PC-9 (cell line): ENCODE measurements at places on chromosomes 11 and 22. TPM values are rescaled to one million over a fixed set of nuclear protein-coding genes. Genes with fewer than 3 reads are reported as not detected.

APLNR gene
- total RNA-seq: not detected in 2 replicates

HTR3A gene
- not detected in 2 replicates for total RNA-seq

SCO2 gene
- 3.0 and 6.1 TPM in 2 replicates for total RNA-seq

DNAL4 gene
- total RNA-seq: 50.3 and 53.0 TPM in 2 replicates

RBM4 gene
- total RNA-seq: 131 and 140 TPM in 2 replicates

DNA sequence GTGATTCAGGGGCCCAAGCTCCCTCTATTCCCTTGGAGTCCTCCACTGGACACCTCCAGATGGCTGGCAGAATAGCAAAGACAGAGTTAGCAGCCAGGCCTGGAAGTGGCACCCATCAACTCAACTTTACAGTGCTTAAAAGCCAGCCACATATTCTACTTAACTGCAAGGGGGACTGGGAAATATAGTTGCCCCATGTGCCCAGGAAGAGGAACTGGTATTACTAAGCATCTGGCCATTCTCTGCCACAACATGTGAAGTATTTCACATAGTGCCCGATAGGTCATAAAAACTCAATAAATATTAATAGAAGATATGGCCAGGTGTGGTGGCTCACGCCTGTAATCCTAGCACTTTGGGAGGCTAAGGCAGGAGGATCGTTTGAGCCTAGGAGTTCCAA, 5.5 kb upstream of the IL10RA start:
- no peaks in the 10 kb centered on the region for H3K4me1 ChIP-seq
- H3K36me3 ChIP-seq: no peaks in the 10 kb centered on the region
- H3K27me3 ChIP-seq: peaks cover 10% of the 10 kb centered on the region; the same call in 1 of the 2 replicates
- DNase-seq: no peak
- H3K4me3 ChIP-seq: no peak overlapping the region

DNA sequence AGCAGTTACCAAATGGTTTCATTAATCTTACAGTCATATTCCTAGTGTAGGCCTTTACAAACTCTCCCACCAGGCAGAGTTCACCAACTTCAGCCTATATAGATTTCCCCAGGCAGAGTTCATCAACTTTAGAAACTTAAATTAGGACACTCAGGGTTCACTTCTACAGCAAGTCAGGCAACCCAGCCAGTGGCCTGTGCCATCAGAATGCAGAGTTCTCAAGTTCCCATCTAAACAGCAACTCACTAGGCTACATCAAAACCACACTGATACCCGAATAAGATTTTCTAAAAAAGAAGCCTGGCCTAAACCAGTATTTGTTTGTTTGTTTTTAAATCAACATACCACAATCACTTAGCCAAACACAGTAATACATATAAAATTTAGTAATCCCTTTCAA, 33.7 kb downstream of the PICALM start:
- H3K4me3 ChIP-seq: no peak overlapping the region
- no peak overlapping the region for H3K27ac ChIP-seq
- no peaks in the 10 kb centered on the region for H3K4me1 ChIP-seq
- no peak for DNase-seq
- H3K36me3 ChIP-seq: peaks cover 15% of the 10 kb centered on the region

GRCh38 chr11:43130616-43131015, 181.2 kb upstream of the API5 start:
- no peaks in the 10 kb centered on the region for H3K27me3 ChIP-seq
- no peak overlapping the region for H3K27ac ChIP-seq
- no peak for DNase-seq
- no peaks in the 10 kb centered on the region for H3K36me3 ChIP-seq
- no peaks in the 10 kb centered on the region for H3K4me1 ChIP-seq

DNA sequence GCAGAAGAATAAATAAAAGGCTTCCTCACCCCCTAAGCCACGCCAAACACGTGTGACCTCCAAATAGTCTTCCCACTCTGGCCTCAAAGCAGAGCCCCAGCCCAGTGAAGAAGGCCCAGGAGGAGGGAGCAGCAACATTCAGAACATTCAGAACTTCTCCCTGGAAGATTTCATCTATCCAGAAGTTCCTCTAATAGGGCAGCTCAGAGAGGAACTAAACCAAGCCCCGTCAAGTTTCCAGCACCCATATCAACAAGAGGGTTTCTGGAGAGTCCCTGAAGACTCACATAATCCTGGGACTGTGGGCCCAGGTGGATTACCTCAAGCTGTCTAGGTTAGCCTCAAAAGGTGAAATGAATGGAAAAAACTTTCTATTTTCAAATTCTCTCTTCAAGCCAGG, 39.4 kb downstream of the PC start:
- DNase-seq: no peak
- H3K4me1 ChIP-seq: no peaks in the 10 kb centered on the region
- H3K27me3 ChIP-seq: no peaks in the 10 kb centered on the region
- no peak overlapping the region for H3K4me3 ChIP-seq

DNA sequence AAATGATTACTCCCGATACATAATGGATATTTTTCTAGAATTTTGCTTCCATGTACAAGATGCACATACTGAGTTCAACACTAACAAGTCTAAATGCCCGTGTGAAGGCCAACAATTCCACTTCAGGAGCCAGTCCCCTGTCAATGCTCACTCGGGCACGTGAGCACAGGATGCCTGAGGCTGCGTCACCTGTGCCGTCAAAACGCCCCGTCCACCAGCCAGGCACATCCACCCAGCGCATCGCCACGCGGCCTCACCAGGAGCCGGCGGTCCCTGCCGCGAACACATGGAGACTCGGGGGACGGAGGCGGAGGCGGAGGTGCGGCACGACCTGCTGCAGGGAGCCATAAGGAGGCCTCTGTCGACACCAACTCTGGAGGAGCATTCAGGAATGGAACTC, 9.8 kb downstream of the TOLLIP start:
- no peak overlapping the region for H3K4me3 ChIP-seq
- 0 out of 2 replicates have a peak overlapping the region, but pooled peaks have one; percentile 16 for H3K27ac ChIP-seq
- no peaks in the 10 kb centered on the region for H3K27me3 ChIP-seq
- DNase-seq: no peak
- H3K36me3 ChIP-seq: no peaks in the 10 kb centered on the region
- H3K4me1 ChIP-seq: peaks cover 23% of the 10 kb centered on the region

DNA sequence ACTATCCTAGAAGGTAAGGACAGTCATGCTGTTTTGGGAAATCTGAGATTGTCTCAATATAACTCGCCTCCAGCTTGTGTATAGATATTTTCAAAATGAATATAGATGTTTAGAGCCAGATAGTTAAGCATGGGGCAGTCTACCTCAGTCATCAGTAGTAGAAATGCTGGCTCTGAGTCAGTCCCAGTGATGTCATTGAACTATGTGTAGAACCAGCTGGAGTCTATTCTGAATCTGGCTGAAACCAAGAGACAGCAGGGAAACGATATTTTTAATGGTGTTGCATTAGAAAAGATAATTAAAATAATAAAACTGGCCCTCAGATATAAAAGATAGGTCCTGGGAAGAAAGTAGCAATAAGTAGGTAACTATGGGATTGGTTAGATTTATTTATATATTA, 25.9 kb downstream of the PIWIL4 start:
- no peaks in the 10 kb centered on the region for H3K27me3 ChIP-seq
- H3K4me1 ChIP-seq: peaks cover 25% of the 10 kb centered on the region
- DNase-seq: no peak
- H3K36me3 ChIP-seq: no peaks in the 10 kb centered on the region
- no peak overlapping the region for H3K4me3 ChIP-seq
- H3K27ac ChIP-seq: no peak overlapping the region

DNA sequence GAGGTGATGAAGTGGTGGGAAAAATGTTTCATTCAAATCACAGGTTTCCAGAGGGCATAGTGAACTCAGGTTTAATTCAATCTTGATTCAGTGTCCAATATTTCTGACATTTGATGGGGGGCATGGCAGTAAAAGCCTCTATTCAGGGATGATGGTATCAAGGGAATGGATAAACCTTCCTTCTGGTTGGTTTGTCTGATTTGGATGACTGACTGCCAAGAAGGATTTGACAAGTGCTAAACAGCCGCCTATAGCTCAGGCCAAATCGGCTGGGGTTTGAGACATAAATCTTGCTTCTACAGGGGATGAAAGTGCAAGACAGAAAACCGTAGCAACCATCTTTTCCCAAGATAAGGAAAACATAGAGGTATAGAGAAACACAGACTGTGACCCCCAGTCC, 121.8 kb upstream of the C11orf87 start:
- H3K27ac ChIP-seq: no peak overlapping the region
- no peak overlapping the region for H3K4me3 ChIP-seq
- H3K36me3 ChIP-seq: no peaks in the 10 kb centered on the region
- H3K4me1 ChIP-seq: 0 out of 2 replicates have a peak, but pooled peaks cover 5% of the 10 kb centered on the region
- no peaks in the 10 kb centered on the region for H3K27me3 ChIP-seq

DNA sequence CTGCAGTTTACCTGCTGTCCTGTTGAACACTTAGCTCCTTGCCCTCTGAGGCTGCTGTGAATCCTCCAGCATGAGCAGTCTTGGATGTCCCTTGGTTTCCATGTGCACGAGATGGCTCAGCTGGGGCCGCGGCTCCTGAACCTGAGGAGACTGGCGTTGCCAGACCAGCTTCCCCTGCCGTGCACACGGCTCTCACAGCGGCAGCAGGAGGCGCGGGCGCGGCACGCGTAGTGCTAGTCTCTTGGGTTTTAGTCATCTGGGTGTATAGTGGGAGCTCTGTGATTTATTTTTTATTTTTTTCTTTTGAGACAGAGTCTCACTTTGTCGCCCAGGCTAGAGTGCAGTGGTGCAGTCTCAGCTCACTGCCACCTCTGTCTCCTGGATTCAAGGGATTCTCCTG, 54.8 kb downstream of the MUC6 start:
- no peak overlapping the region for H3K27ac ChIP-seq
- no peaks in the 10 kb centered on the region for H3K4me1 ChIP-seq
- DNase-seq: no peak
- H3K27me3 ChIP-seq: no peaks in the 10 kb centered on the region
- H3K4me3 ChIP-seq: no peak overlapping the region
- no peaks in the 10 kb centered on the region for H3K36me3 ChIP-seq

- H3K27me3 ChIP-seq: no peaks in the 10 kb centered on the region
- H3K4me3 ChIP-seq: no peak overlapping the region
- H3K27ac ChIP-seq: no peak overlapping the region
- peaks cover 34% of the 10 kb centered on the region for H3K4me1 ChIP-seq
- no peaks in the 10 kb centered on the region for H3K36me3 ChIP-seq
These were observed 85.5 kb downstream of the APIP start for GRCh38 chr11:34830648-34831047.

DNA sequence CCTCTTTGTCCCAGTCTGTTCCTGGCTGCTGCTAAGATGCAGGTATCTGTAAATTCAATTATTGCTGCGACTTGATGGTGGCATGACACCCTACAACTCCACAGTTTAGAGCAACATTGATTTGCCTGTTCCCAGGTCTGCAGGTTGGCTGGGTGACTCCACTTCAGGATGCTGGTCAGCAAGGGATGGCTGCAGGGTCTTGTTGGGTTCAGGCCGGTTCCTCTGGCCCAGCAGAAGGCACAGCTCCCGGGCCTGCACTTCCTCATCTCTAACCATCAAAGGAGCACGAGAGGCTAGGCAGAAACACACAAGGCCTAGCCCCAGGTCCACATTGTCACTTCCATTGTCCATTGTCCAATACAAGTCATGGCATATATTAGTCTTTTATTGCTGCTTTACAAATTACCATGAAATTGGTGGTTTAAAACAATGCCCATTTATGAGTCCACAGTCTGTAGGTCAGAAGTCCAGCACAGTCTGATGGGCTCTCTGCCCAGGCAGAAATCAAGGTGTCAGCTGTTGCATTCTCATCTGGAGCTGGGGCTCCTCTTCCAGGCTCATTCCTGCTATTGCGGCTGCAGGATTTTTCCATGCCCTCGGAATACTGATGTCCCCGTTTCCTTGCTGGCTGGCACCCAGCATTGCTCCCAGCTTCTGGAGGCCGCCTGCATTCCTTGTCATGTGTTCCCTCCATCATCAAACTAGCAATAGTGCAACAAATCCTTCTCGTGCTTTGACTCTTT, 96.6 kb upstream of the LMO1 start:
- H3K4me3 ChIP-seq: no peak overlapping the region
- no peak for DNase-seq
- H3K4me1 ChIP-seq: no peaks in the 10 kb centered on the region
- H3K27ac ChIP-seq: no peak overlapping the region
- H3K36me3 ChIP-seq: no peaks in the 10 kb centered on the region

DNA sequence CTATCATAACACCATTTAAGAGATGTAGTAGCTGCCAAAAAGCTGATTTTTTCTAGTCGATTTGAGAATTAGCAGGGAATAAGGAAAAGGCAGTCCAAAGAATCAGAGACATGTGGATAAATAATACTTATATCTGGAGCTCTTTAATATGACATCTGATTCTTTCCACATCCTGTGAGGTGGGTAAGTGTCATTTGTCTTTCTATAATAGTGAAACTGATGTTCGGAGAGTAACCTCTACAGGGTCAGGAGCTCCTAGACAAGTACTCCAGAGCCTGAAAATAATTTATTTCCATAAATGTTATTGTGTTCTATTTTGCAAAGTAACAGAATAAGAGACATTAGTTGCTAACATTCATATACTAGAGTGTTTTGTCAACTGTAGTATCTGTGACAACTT, 367.6 kb downstream of the DYNC2H1 start:
- H3K27ac ChIP-seq: no peak overlapping the region
- H3K4me3 ChIP-seq: no peak overlapping the region
- no peaks in the 10 kb centered on the region for H3K4me1 ChIP-seq
- H3K27me3 ChIP-seq: no peaks in the 10 kb centered on the region

DNA sequence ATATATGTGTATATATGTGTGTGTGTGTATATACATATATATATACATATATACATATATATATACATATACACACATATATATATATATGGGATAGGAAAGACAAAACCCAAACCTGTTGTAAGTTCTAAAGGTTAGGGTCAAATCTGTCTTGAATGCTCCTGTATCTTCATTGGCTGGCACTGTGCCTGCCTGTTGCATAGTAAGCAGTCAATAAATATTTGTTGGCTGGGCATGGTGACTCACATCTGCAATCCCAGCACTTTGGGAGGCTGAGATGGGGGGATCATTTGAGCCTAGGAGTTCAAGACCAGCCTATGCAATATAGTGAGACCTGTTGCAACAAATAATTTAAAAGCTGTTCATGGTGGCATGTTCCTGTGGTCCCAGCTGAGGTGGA, 205.4 kb downstream of the DBX1 start:
- H3K4me3 ChIP-seq: no peak overlapping the region
- H3K27me3 ChIP-seq: no peaks in the 10 kb centered on the region
- no peak overlapping the region for H3K27ac ChIP-seq
- no peaks in the 10 kb centered on the region for H3K36me3 ChIP-seq
- DNase-seq: no peak

DNA sequence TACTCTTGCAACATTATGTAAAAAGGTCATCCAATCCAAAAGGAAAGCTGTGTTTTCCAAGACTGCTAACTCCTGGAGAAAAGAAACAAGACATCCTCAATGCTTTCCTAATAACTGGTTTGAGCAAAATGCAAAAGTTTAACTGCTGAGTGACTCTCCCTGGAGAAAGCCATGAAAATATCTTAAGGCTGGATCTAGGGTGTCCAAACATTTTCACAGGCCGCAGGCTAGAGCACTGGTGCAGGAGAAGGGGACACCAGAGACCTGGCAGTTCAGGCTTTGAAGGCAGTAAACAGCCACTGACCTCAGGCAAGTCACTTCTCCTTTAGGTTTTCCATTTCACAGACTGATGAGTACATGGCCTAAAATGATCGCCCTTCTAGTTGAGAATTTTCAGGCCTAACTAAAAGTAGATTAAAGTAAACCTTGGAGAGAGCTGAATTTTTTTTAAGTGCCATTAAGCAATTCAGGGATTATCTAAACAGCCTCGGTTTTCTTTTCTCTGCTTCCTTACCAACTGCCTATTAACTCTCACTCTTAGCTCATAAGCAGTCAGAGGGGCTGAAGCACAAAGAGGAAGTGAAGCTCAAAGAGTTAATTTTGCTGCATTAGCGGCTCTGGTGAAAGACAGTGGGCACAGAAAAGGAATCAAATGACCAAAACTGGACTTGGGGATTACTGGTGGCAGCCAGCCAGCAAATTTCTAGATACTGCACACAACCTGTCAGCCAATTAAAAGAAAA, 2.3 kb downstream of the CHKA start:
- H3K4me1 ChIP-seq: peaks cover 66% of the 10 kb centered on the region
- DNase-seq: no peak
- peak overlapping the region; percentile 92 for H3K4me3 ChIP-seq
- H3K36me3 ChIP-seq: peaks cover 39% of the 10 kb centered on the region
- H3K27me3 ChIP-seq: no peaks in the 10 kb centered on the region
- 0 out of 2 replicates have a peak overlapping the region, but pooled peaks have one; percentile 4 for H3K27ac ChIP-seq
